Neuronal stem cell (in vitro differentiated cells): ENCODE measurements at places on chromosomes 13 and 19.

GRCh38 chr19:7788178-7788932 lies 25.3 kb downstream of the CLEC4M start:
- no peak for DNase-seq

GRCh38 chr19:9645472-9645871 lies 24.4 kb upstream of the ZNF561 start:
- no peak for DNase-seq

- no peak for DNase-seq
These were observed 11.5 kb downstream of the TECR start for GRCh38 chr19:14540741-14541525.

- no peak for DNase-seq
These were observed 50.1 kb upstream of the OBI1 start for GRCh38 chr13:78709028-78709427.

DNA sequence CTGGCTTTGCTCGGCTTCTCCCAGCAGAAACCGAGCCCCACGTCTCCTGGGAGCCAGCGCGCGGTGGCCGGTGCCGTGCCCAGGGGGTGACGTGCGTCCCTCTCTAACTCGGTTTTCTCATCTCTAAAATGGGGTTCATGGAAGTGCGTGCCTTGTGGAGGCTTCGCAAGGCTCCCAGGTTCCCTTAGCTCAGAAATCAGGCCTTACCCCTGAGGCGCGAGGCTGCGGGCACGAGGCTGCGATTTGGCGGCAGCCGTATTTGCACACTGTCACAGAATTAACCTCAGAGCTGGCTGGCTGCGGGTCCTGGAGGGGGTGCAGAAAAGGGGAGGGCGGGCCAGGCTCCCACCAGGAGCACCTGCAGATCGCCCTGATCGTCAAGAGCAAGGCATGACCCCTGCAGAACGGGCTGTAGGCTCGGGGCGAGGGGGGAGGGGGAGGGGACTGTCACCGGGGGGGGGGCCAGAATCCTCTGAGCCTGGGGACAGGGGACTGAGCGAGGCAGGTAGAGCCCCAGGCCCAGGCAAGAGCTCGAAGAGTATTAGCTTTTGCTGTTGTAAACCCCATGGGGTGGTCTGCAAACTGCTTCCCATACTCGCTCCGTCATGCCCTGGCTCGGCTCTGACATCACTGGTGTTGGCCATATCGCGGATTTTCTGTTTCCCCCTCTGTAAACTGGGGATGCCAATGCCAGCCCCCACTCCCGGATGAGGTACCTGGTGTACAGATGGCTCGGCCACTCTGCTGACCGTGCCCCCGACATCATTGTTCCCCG lies 62.2 kb downstream of the CCNE1 start:
- DNase-seq, result no peak

DNA sequence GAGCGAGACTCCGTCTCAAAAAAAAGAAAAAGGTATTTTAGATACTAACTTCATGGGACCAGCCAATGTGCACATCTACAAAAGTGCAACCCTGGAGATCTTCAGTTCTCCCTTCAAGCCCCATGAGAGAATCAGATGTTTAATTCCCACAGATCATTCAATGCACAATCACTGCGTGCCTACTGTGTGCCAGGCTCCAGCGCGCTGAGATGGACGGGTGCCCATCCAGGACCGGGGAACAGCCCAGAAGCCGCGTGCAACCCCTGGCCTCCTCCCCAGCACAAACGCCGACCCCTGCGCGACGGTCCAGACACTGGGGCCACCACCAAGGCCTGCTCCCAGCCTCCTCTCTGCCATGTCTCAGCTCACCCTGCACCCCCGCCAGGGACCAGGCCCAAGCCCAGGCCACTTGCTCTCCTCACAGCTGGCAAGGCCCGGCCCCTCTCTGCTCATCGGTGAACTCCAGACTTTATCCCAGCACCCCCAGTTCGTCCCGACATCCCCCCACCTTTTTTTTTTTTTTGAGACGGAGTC lies 5.3 kb downstream of the BTBD2 start:
- no peak for DNase-seq

DNA sequence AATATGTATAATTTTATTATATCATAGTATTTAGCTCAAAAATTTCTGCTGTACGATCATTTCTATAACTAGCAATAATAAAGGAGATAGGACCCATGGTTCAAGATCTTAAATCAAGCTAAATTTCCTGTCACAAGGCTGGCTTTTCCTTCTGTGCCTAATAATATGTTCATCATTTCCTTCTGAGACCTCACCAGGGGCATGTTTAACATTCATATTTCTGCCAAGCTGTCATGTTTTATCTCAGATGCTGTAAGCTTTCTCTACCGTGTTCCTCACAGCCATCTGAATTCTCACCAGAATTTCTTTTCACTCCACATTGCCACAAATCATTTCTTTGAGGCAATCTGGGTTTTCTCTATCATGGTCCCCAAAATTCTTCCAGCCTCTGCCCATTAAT lies 482.3 kb upstream of the SGCG start:
- no peak for DNase-seq

- DNase-seq, result no peak
These were observed 24.2 kb upstream of the RFC3 start for GRCh38 chr13:33793726-33794125.

DNA sequence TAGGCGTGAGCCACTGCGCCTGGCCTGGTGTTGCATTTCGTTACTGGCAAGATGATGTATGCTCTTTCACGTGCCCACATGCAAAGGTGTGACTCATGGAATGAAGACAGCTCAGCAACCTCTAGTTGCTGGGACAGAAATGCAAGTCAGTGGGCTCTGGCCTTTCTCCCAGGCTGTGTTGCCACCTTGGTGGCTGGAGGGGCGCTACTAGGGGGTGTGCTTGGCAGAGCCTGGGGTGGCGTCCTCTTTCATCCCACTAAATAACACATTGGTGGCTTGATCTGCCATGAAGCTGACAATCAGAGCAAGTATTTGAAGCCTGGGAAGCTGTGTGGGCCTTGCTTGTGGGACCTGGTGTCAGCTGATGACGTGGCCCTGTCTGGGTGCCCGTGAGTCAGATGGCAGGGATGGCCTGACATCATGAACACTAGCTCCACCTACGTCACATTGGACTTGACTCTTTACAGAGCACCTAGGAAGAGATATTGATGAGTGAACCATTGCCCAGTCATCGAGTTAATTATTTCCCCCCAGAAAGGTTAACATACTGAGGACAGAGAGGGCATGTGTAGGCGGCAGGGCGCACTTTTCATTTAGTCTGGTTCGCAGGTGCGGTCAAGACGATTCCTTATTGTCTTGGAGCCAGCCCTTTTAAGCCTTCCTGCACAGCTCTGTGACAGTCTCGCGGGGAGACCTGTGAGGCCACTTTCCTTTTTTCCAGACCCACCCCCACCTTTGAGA lies 154.2 kb downstream of the TM9SF2 start:
- DNase-seq, result no peak

DNA sequence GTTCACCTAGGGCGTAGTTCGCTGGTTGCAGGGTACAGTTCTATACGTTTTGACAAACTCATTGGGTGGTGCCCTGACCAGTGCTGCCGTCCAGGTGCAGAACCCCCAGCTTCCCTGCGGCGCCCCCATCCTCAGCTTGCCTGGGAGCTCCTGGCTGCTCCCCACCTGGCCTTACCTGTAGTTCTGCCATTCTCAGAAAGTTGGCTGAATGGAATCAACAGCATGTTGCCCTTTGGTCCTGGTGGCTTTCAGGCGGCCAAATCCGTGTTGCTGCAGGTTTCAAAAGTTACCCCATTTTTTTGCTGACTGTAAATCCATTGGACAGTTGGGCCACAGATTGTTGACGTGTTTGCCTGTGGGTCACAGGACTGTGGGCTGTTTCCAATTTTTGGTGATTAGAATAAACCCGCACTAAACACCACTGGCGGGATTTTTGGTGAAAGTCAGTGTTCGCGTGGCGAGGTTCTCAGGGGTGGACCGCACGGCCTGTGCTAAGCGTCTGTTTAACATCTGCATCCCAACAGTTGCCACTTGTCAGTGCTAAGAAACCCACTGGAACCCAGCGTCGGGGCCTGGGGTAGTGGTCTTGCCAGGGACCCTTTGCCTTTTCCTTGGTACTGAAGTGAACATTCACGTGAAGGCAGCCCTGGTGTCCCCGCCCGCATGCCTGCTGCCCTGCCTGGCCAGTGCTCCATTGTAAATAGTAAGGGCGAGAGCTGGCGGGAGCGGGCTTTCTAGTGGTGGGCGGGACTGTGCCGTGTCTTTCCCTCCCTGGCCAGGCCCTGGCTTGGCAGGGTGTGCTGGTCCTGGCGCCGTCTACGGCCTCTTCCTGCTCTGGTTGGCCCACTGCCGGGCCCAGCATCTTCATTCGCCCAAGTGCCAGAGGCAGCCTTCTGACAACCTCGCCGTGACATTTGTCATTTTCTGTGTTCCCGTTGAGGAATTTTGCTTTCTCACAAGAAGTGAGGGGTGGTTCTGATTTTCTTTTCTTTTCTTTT lies 3.3 kb downstream of the DOT1L start:
- no peak for DNase-seq

DNA sequence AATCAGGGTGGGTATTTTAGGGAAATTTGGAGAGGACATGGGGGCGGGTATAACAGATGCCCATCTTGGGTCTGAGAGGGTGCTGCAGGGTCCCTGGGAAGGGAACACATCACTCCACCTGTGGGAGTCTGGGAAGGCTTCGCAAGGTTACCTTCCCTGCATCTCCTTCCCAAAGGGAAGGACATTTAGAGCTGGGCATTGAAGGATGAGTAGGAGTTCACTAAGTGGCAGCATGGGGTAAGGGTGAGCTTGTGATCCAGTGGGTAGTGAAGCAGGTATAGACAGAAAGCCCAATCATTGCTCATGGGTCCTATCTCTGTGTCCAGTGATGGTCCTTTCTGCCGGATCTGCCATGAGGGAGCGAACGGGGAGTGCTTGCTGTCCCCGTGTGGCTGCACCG lies 13.2 kb downstream of the MARCHF2 start:
- no peak for DNase-seq

GRCh38 chr19:55483706-55484592 lies 1.0 kb upstream of the NAT14 start:
- DNase-seq, result no peak

GRCh38 chr13:59111751-59112171 lies 1052.0 kb downstream of the DIAPH3 start:
- no peak for DNase-seq

GRCh38 chr13:95547531-95548167 lies 4.9 kb upstream of the CLDN10 start:
- no peak for DNase-seq

- no peak for DNase-seq
These were observed 1.4 kb downstream of the DYRK1B start for GRCh38 chr19:39832341-39833083.
